ENCODE measurements at places on chromosomes 6 and 20.

- no peak for DNase-seq
Measured at GRCh38 chr6:126376682-126377081, 36.8 kb downstream of the CENPW start.

GRCh38 chr20:48738399-48739304 is 89.1 kb downstream of the PREX1 start:
- DNase-seq = no peak

GRCh38 chr20:62357187-62357667 is 9.9 kb downstream of the LAMA5 start:
- no peak for DNase-seq

DNA sequence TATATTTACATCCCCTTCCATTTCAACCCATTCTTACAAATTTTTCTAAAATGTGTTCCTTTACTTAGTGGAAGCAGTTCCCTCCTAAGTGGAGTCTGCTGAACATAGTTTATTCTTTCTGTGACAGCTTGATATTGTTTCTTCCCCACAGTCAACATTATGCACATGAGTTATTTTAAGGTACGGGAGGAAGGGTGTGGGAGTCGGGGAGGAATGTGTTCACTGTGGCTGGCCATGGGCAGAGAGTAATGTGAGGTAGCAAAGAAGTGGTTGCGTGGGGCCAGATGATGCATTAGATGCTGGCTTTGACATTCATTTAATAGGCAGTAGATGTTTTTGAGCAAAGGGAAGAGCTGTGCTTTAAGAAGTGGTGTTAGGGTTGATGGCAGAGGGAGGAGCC is 98.5 kb downstream of the ARMC2 start:
- DNase-seq = no peak

- peak; percentile 38 for DNase-seq
Measured at GRCh38 chr6:1970151-1970561, 275.2 kb downstream of the GMDS start.

DNA sequence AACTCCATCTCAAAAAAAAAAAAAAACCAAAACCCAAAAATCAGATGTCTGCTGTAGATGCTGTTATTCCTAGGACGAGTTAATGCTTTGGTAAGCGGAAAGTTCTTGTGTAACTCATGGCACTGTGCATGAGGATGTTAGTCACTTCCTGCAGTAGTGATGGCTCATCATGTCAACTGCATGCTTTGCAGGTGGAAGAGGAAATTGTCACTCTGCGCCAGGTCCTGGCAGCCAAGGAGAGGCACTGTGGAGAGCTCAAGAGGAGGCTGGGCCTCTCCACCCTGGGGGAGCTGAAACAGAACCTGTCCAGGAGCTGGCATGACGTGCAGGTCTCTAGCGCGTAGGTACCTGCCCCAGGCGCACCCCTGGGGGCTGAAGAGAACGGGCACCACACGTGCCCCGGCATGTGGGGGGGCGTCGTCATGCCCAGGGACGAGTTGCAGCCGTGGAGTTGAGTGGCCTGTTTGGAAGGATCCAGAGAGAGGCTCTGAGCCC is 8.5 kb downstream of the TPD52L2 start:
- no peak for DNase-seq

- DNase-seq = no peak
Measured at GRCh38 chr6:49257549-49257948, 205.5 kb downstream of the MMUT start.
